ENCODE measurements at places on chromosomes 2 and 18.

DNA sequence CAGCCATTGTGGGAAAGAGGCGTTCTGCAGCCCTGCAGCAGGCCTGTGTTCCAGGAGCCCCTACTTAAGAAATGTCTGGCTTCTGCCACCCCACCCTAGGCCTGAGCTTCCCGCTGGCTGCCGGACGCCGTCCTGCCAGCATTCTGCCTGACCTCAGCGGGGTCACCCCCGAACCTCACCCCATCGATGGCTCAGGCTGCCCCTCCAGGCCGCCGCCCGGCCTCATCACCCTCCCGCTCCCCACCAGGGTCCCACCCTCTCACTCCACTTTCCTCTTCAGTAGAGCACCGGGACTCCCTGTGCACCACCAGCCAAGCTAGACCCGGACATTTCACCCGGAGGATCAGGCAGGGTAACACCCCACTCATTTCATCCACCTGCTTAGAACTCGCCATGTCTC is 73.6 kb upstream of the SALL3 start:
- DNase-seq: no peak

- DNase-seq: no peak
Observed at GRCh38 chr2:217404236-217404760, 544.4 kb upstream of the TNP1 start.

DNA sequence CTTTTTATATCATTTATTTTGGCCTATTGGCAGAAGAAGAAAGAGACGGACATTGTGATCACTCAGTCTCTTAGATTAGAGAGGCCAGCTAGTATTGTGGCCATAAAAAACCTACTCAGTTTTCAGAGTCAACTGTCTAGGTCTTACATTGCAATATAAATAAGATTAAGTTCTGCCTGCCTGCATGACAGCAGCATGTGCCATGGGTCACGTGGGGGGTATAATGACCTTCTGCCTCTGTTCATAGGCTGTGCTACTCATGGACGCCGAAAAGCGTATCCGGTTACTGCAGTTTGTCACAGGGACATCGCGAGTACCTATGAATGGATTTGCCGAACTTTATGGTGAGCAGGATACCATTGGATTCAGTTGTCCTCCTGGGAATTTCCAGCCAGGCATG is 238.5 kb downstream of the ALPK2 start:
- no peak for DNase-seq

DNA sequence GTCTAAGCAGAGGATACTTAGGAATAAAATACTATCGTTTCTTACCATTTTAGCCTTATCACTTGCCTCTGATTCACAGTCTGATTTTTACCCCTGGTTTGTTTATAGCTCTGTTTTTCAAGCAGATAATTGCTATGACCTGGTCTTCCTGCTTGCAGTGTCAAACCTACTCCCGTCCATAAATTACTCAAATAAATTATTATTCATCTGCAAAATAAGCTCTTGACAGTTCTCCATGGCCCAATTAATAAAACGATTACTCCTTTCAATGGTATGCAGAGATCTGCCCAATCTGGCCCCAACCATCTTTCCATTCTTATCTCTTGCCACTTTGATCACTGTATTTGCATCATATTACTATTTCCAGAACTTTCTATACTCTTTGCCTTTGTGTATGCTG is 354.0 kb downstream of the CCDC85A start:
- DNase-seq: no peak

DNA sequence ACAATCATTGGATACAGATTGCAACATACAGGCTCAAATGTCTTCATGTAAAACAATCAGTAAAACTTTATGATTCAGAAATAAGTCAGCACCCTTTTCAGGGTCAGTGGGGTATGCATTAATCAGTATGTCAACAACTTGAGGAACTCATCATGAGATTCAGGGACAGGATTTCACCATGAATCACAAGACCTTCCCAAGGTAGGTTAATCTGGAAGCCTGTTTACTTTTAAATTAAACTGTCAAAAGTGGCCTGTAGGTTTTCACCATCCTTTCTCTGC is 104.8 kb downstream of the SP100 start:
- DNase-seq: no peak

DNA sequence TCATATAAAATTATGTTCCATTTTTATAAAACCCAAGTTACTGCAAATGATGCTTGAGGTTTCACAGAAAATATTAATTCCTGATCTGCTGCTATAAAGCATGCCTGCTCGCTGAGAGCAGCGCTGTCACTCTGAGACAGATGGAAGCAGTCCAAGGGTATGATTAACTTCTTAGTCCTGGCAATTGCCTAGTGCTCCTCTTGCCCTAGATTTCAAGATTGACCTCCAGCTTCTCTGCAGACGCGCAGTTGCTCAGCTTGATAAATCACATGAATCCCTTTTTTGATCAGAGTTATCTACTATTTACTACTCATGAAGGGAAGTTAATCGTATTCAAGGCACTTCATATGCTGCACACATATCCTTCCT is 154.6 kb upstream of the REV1 start:
- DNase-seq: no peak

- peak; percentile 20 for DNase-seq
Observed at GRCh38 chr2:118046634-118047210, 32.9 kb upstream of the CCDC93 start.

DNA sequence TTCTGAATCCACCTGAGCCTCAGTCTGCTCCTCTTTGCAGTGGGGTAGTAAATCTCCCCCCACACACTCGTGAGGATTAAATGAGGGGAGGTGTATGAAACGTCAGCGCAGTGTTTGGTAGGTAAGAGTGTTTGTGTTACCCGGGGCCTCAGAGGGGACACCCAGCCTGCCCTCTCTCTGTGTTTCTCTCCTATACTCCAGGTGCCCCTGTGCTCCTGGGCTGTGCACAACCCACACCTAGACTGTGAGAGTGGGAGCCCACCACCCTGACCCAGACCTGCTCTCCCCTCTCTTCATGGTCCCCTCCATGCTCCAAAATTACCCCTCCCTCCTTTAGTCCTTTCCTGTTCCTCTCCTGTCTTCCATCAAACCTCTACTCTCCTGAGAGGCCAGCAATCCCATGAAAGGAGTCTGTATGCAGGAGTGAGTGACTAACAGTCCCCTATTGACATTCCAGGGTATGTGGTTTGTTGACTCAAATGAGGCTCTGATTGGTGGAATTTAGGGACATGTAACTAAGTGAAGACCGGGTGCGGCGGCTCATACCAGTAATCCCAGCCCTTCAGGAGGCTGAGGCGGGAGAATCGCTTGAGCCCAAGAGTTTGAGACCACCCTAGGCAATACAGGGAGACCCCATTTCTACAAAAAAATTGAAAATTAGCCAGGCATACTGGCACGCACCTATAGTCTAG is 10.4 kb downstream of the CIB4 start:
- no peak for DNase-seq

DNA sequence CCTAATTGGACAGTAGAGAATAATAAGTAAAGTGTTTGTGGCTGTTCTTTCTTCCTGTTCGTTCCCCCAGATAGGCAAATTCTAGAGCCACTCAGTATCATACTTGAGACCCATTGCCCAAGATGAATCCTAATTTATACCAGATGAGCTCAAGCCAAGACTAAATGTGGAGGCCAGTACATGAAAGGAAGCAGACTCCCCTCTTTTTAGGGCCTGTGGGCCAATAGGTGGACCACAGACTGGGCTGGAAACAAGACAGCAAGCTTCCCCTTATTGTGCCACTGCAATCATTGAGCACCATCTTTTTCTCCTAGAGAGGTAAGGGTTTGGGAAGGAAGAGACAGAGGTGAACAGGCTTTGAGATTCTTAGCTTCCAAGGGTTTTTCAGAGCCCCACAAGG is 141.9 kb downstream of the MGAT5 start:
- no peak for DNase-seq

DNA sequence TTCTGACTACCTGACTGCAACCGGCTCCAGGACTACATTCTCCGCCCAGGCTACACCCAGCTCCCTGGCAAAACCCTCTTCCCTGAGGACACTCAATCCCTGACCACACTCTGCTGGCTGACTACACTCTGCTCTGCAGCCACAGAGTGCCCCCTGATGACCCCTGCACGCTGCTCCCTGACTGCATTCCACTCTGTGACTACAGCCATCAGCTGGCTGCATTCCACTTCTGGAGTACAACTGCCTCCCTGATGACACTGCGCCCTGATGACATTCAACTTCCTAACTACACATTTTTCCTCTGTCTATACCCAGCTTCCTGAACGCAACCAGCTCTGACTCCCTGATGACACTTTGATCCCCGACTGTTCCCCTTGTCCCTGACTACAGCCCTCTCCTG is 71.3 kb upstream of the NRXN1 start:
- no peak for DNase-seq

DNA sequence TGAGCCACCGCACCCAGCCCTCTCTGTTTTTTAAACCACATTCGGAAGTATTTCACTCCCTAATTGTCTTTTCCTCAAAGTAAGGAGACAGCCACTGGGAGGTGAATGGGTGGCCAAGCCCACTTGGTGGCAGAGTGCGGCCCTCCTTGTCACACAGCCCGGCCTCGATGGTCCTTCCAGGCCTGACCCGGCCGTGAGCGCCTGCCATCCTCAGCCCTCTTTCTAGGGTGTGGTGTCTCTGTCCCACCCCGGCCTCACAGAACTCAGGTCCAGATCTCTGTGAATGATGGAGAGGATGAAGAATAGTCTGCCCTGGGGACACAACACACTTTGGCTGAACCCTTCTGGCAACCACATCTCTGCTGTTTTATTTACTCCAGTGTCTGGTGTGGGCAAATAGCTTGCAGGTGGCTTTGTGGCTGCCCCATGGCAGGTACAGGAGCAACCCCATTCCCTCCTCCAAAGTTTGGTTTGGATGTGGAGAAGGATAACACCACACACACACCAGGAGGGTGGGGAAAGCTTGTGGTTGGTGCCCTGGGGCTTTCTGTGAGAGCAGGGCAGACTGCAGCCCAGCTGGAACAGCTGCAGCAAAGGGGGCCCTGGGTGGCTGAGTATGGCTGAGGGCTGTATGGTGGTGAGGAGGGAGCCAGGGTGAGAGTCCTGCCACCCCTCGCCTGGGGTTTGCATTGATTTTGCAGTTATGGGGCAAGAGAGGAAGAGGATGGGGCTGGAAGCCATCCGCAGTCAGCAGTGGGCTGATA is 88.6 kb downstream of the FAM168B start:
- no peak for DNase-seq

DNA sequence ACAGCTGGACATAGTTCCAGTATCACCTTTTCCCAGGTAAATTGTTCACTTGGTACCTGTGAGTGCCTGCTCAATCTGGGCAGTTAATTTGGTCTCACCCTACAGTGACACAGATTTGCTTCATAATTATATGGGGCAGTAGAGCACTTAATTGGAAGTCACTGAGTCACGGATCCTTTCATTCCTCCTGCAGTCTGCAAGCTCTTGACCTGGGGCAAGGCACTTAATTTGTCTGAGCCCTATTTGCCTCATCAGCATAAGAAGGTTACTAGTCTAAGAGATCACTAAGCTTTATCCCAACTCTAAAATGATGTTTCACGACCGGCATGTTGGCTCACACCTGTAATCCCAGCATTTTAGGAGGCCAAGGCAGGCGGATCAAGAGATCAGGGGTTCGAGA is 8.9 kb downstream of the FBXO36 start:
- no peak for DNase-seq

GRCh38 chr2:234986876-234987720 is 35.3 kb downstream of the SH3BP4 start:
- DNase-seq: no peak

DNA sequence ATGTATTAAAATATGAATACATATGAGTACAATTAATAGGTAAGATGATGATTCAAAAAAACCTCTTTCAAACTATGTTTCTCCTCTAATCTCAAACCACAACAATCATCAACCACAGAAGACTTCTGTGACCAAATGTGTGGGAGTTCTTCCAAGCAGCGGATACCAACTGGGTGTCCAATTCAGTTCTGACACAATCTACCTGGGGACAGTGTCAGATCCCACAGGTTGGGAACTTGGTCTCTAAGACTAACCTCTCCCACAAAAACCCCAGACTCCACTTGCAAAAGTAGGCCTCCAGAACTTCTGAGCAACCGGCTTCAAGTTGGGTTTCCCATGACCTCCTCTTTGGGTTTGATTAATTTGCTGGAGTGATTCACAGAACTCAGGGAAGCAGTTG is 26.9 kb downstream of the FASTKD1 start:
- DNase-seq: no peak

GRCh38 chr2:44599130-44599529 is 237.4 kb downstream of the CAMKMT start:
- DNase-seq: no peak

GRCh38 chr18:47895565-47896250 is 34.8 kb downstream of the SMAD2 start:
- DNase-seq: no peak

DNA sequence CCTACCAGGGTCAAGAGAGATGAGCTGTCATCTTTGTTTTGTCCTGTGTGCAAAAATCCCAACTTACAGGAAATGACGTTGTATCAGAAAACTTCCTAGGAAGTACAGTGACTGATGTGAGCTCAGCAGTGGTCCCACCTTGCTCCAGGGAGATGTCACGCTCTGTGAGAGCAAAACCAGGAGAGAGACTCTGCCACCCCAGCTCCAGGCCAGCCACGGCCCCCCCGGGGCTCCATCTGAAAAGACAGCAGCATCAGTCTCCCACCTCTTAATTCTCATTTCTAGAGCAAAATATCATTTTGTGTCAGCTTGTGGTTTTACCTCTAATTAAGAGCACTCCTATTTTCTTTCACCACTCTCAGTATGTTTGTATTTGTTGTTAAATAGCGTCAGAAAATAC is 57.5 kb downstream of the MYL12B start:
- no peak for DNase-seq

GRCh38 chr2:75516378-75517360 is 44.1 kb downstream of the EVA1A start:
- DNase-seq: no peak

DNA sequence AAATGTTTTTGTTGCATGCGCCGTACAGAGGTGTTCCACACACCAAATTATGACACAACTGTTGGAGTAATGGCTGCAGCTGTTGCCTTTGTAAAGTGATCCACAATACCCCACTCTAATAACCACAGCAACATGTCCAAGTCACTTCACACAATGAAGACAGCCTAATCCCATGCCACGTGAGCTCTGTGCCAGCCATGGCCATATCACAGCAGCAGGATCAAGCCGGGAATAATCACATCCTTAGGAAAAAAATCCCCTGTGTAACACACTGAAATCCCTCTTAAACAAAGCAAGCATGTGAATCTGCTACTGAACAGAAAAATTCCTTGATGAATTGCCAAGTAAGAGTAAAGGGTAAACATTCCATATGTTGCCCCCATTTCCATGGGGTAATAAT is 179.5 kb upstream of the PARD3B start:
- DNase-seq: no peak

GRCh38 chr18:40365526-40365925 is 1589.5 kb upstream of the PIK3C3 start:
- DNase-seq: no peak

DNA sequence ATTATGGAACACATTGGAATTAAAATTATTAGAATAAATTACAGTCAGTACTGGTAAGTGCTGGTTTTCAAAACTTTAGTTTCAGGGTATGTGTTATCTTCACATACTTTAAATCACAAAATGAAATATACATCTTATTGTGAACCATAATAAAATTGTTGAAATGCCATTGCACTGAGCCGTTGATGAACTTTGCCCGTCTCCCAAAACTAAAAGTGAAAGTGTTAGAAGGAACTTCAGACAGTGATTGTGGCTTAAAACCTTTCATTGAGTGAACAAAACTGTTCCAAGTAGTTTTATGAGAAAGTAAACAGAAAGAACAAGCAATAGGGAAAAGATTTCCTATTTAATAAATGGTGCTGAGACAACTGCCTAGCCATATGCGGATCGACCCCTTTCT is 811.6 kb downstream of the PLCL1 start:
- no peak for DNase-seq
